ENCODE measurements at places on chromosomes 2 and 18.

GRCh38 chr18:56199580-56200330, 438.6 kb downstream of the TXNL1 start:
- DNase-seq, result no peak

GRCh38 chr2:142865924-142866323, 11.5 kb upstream of the KYNU start:
- no peak for DNase-seq

GRCh38 chr18:43312891-43313290, 35.6 kb upstream of the SYT4 start:
- DNase-seq, result no peak

GRCh38 chr2:161237392-161238264, 70.6 kb upstream of the PSMD14 start:
- peak; percentile 51 for DNase-seq

- DNase-seq, result no peak
Measured at GRCh38 chr2:119301413-119301812, 65.2 kb downstream of the C2orf76 start.

DNA sequence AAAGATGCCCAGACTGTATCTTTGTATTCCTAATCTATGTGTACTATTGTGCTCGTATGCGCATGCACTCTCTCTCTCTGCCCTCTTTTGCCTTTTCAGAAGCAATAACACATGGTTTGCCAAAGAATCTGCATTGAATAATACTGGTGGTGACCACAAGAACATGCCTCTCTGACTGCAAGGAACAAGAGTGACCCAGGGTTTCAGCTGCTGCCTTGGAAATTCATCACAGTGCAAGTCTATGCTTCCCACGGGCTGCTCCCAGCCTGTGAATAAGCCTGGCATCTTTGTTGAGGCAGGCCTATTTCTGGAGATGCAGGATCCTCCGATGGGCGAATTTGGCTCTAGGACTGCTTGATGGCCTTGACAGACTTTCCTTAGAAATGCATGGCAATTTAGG, 689.4 kb upstream of the FANCL start:
- no peak for DNase-seq

DNA sequence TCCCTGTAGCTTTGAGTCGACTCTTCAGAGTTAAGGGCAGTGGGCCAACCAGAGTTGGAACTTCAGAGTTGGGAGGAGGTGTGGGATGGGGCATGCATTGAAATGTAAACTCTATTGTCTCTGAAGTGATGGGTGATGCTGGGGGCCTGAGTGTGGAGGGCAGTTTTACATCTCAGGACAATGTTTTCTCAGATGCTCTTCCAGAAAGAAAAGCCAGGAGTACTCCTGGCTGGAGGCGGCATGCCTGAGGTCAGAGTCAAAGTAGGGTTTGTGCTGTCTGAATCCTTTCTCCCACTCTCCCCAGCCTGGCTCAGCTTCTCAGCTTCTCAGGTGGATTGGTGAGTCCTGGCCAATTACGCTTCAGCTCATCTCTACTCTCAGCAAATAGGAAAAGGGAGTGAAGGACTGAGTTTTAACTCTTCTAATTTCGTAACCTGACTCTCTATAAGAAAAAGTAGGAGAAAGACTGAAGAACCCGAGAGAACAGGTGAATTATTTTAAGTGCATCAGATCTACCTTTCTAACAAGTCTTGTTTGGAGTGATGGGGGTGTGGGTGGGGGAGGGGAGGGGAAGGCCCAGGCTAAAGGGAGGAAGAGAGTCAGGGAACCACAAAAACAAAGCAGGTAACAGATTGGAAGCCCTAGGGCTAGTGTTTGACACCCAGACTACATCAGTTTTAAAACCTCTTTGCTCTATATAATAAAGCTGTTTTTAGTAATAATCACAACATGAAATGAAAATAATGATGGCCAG, 107.5 kb upstream of the PELI1 start:
- no peak for DNase-seq

DNA sequence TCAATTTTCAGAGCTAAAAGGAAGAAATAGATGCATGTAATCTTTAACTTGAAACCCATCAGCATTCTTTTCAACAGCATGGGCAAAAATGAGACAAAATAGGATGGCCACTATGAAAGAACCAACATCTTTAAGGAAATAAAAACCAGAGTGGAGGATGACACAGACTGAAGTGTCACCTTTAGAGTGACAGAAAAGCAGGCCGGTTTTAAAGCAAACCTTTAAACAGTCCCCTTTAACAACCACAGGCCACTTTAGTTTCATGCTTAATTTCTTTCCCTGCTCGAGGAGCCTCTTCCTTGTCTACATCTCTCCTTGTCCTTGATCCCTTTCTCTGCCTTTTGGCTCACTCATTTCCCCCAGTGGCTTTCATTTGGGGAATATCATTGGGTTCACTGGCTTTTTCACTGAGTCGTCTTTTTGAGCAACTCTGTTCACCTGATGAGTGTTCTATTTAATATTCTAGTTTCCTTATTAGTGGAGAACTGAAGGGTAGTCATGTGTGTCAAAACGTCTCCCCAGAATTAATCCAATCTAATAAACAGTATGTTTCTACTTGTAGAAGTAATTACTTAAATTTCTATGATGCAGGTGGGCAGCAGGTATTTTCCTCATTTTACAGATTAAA, 72.5 kb downstream of the DOCK10 start:
- no peak for DNase-seq

- no peak for DNase-seq
Measured at GRCh38 chr2:206241736-206242135, 32.7 kb upstream of the ZDBF2 start.

GRCh38 chr2:174607989-174608865, 10.6 kb upstream of the WIPF1 start:
- no peak for DNase-seq

DNA sequence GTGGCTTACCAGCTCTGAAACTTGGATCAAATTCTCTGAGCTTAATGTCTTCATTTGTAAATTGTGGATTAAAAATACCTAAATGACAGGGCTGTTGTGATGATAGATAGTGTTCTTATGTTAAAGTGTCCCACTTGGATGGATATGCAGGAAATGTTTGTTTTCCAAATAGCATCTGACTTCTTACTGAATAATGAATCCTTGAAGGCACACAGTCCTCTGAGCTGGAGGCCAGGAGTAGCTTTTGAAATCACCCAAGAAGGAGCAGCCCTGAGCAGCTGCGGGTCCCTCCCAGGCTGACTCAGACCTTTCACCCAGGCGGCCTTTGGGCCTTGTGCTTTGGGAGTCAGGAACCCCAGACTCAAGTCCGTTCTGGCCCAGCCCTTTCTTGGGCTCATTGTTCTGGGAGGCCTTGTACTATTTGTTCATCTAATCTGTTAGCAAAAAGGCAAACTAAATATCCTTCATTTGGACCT, 173.0 kb upstream of the GATA6 start:
- DNase-seq, result no peak
